ENCODE measurements at places on chromosomes 12 and 14.

- no peak for DNase-seq
These were observed 34.2 kb upstream of the PYGL start for GRCh38 chr14:50978529-50978871.

- DNase-seq, result peak; percentile 34
These were observed 13.6 kb downstream of the TTC9 start for GRCh38 chr14:70655110-70655826.

GRCh38 chr12:13000616-13000924 lies 505 bp upstream of the HEBP1 start:
- peak; percentile 50 for DNase-seq

DNA sequence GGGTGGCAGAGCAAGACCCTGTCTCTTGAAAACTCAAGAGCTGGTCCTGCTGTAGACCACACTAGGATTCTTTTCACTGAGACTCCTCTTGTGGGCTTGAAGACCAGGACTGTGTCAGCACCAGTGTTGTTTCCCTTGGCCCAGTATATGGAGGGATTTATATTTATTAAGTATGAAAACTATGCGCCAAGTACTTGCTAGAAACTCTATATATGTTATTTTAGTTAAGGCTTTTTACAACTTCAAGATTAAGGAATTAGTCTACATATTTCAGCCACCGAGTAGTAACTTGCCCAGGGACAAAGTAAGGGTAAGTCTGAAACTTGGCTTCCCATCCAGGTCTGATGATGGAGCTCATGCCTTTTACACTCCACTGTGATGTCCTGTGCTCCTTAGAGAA lies 488.4 kb downstream of the PCNX1 start:
- DNase-seq, result no peak

GRCh38 chr12:48349471-48349870 lies 1.2 kb downstream of the ZNF641 start:
- DNase-seq, result no peak

DNA sequence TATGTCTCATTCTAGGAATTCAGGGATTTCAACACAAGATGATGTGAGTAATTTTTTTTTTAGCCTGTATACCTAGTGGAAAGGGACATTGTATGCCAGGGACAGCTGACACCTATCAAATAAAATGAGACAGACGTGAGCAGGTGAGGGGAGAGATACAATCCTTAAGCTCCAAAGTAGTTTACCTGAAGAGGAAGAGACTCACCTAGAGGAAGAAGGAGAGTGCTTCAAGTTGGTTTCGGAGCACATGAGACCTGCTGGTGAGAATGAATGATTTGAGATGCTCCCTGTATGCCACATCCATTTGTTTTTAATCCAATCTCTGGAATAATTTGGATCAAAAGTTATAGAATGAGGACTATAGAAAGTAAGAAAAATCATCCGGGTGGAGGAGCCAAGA lies 915.4 kb upstream of the FBXO33 start:
- DNase-seq, result no peak

DNA sequence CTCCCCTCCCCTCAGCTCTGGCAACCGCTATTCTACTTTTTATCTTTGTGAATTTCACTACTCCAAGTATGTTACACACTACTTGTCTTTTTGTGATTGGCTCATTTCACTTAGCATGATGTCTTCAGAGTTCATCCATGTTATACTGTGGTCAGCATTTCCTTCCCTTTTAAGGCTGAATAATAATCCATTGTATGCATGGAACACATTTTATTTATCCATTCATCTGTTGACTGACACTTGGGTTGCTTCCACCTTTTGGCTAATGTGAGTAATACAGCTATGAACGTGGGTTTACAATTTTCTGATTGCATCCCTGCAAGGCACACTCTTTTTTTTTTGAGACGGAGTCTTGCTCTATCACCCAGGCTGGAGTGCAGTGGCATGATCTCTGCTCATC lies 53.0 kb upstream of the FUT8 start:
- DNase-seq, result peak; percentile 33

GRCh38 chr14:64201296-64201695 lies 92.9 kb downstream of the ESR2 start:
- DNase-seq, result no peak

All from inflammatory macrophage (primary cell).